ENCODE measurements at places on chromosomes 4 and X. TPM values are rescaled to one million over a fixed set of nuclear protein-coding genes. Genes with fewer than 3 reads are reported as not detected.

DNA sequence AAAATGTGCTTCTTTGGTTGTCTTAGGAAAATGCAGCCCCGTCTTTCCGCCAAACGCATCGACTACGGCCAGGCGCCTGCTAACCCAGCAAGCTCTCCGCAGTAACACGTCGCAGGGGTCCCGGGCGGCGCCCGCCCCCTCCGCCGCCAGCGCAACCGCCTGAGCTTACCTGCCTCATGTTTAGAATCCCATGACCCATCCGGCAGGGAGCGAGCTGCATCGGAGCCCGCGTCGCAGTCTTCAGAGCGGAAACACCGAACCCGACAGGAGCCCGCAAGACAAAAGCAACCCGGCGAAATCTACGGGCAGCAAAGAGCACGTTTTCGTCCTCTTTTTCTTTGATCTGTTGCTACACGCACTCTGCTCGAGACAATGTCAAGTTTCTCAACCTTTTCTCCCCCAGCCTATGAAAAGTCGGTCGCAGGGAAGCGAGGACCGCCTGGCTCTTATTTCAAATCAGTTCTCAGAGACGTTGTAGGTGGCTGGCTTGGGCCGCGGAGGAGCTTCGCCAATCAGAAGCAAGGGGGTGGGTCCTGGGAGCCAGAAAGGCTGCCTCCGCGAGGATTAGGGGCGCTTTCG, at the start of gene MID1:
Gene MID1, minus strand, starts transcription at position 465 of the 579 bp plus-strand sequence. CDS start 53,038 bp downstream, outside the sequence.
- DNase-seq: peak; percentile 79

- no peak for DNase-seq
Measured at GRCh38 chrX:11040405-11040804, 70.7 kb upstream of the HCCS start.

GRCh38 chr4:48779095-48779997, 733 bp downstream of the FRYL start:
- peak; percentile 85 for DNase-seq

DNA sequence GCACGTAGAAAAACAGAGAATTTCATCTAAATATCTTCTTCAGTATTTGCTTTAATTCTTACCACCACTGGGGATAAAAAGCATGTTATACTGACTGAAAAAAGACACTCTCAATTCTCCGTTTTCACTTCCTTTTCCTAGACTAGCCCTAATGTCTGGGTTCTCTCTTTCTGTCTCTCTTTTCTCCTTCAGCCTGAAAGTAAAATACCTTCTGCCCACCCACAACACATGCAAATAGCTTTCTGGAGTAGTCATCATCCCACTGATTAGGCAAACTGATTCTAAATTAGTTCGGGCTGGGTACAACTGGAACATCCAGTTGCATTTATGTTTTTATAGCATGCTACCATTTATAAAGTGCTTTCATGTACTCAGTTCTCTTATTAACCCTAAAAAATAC, 142.4 kb upstream of the ANKRD50 start:
- no peak for DNase-seq

The IL2RG gene
- 3.0 TPM for total RNA-seq

- DNase-seq: no peak
Measured at GRCh38 chr4:8090312-8090711, 68.3 kb downstream of the ABLIM2 start.

The MGAT4D gene
- total RNA-seq: not detected

DNA sequence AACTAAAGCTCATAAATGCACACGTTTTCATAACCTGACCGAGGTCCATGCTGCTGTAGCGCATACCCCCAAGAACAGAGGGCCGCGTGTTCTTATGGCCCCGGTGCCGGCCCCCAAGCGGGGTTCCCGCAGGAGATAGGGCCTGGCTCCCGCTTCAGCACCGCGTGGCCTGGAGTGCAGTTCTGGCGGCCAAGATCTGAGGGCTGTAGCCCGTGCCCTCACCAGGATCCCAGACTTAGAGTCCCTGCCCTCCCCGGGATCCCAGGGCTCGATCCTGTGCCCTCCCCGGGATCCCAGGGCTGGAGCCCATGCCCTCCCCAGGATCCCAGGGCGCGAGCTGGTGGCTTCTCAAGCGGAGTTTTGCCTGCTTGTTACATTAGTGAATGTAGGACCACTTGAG, 1.0 kb upstream of the GRPEL1 start:
- no peak for DNase-seq

The IL1RAPL1 gene
- 4.7 TPM for total RNA-seq

GRCh38 chr4:73477176-73477575, 4.4 kb upstream of the AFM start:
- no peak for DNase-seq

DNA sequence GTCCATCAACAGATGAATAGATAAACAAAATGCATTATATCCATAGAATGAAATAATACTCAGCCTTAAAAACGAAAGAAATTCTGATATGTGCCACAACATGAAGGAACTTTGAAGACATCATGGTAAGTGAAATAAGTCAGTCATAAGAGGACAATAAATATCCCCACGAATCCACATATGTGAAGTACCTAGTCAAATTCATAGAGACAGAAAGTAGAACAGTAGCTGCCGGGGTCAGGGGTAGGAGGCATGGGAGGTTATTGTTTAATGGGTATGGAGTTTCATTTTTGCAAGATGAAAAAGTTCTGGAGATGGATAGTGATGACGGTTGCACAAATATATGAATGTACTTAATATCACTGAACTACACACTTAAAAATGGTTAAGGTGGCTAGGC, 151.6 kb upstream of the MAP3K15 start:
- DNase-seq: no peak

- DNase-seq: no peak
Measured at GRCh38 chr4:123889507-123889906, 492.9 kb downstream of the SPRY1 start.

DNA sequence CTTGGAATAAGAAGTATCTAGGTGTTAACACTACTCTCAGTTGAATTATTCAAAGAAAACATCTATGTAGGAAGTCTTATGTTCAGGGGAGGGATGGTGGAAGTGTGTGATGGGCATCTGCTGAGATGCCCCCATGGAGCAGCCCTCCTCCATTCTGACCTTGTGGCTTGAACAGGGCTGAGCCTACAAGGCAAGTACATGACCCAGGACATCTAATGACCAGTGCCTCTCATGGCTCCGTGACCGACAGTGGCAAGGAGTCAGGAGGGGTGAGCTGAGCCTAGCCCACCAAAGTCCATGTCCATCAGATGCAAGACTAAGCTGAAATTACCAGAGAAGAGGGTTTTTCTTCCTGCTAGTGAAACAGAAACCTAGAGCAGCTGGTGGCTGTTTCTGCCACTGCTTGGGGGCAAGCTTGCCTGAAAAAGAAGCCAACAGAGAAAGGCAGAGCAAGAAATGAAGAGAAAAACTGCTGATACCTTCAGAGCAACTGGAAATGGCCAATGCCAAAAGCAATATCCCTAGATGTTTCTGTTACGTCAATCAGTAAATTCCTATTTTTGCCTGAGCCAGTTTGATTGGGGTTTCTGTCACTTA, 113.5 kb downstream of the TSPAN5 start:
- no peak for DNase-seq

GRCh38 chr4:6044805-6045204, 26.6 kb upstream of the C4orf50 start:
- no peak for DNase-seq

GRCh38 chr4:16027626-16028025, 56.2 kb downstream of the PROM1 start:
- DNase-seq: no peak

GRCh38 chr4:181908168-181908567, 335.0 kb upstream of the TENM3 start:
- no peak for DNase-seq

DNA sequence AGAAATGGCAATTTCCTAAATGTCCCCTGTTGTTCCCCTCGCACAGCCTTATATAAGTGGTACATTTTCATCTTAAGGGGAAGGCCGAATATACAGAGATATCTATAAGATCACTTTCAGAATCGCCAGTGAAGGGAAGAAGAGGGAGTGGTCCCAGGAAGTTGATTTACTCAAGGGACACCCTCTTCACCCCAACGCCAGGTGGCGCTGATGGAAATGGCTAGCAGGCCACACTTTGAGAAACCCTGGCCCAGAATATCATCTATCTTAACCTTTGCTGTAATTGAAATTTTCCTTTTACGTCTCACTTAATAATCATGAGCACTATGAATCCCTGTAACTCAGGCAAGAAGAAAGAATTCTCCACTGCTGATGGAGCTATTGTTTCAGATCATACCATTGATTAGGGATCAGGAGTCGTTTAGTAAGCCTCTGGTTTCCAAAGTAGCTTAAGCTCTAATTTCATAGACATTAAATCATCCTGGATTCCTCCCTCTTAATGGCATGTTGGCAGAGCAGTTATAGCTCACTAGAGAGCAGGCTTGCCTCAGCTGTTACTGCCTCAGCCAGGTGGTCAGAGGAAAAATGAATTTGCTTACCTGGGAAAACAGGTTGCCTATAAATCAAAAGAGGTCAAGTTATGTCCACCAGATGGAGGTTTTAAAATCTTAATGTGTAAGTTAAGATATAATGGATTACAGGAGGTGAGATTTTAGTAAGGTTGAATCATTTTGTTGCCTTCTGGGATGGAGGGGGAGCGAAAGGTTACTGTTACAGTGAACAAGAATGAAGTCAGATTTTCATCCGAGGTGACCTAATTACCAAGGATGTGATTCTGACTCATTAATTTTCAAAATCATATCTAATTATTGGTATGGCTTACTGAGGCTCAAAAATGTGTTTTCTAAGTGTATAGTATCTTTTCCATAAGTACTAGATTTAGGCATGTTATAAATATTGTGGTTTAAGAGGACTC, 941.2 kb upstream of the TENM3 start:
- DNase-seq: peak; percentile 46

The TMEM255A gene
- total RNA-seq: 0.72 TPM

GRCh38 chrX:122092978-122093377, 1045.6 kb downstream of the GLUD2 start:
- DNase-seq: no peak

The TMEM31 gene
- total RNA-seq: not detected

- DNase-seq: peak; percentile 75
Measured at GRCh38 chr4:30719454-30720020, 632 bp upstream of the PCDH7 start.

The FAM13A gene
- 13.7 TPM for total RNA-seq

DNA sequence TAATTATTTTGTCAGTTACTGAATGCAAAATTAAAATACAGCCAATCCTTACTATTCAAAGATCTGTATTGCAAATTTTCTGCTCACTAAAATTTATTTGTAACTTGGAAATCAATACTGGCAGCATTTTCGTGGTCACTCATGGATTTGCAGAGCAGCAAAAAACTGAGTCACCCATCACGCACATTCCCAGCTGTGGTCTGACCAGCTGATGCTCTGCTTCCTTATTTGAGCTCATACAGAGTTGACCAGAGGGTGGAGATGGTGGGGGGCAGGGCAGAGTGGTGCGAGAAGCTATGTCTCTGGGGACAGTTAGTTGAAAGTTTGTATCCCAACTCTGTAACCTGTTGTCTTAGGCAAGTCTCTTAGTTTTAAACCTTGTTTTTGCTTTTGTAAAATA, 214.8 kb downstream of the SPCS3 start:
- DNase-seq: no peak

The GPR50 gene
- not detected for total RNA-seq

DNA sequence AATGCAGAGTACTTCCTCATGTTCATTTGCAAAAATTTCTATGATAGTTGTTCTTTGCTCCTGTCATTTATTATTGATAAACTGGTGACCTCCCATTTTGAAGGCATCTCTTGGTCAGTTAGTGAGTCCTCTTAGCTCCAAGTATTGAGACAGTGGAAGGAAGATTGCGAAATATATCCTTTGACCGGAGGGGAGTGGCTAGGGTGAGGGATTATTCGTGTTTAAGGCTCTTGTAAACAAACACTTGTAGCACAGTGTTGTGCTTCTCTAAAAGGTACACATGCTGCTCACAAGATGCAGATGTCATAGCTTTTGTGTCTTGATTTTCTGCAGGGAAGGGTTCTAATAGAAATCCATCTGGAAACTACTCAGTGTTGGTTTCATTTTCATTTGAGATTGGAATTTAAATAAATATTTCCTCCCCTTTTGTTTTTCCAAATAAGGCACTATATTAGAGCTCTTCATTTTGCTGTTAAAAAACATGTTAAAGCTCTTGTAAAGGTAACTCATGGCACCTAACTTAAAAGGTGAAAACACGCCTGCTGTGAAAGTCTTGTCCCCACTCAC, 21.8 kb downstream of the TXLNG start:
- no peak for DNase-seq

DNA sequence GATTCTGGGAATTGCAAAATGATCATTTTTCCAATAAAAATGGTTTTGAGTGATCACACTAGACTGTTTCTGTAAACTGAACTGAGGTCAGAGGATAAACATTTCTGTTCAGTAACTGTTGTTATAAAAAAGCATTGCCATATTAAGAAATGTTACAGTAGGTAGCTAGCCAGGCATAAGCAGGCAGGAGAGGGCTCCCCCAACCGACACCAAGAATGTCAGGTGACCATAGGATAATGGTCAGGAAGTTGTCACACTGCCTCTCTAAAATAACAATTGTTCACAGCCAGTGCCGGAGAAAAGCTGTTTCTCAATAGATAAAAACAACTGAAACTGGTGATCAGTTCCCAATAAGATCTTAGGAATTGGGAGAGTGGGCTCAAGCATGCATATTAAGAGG, 306.2 kb upstream of the SLIT2 start:
- no peak for DNase-seq

DNA sequence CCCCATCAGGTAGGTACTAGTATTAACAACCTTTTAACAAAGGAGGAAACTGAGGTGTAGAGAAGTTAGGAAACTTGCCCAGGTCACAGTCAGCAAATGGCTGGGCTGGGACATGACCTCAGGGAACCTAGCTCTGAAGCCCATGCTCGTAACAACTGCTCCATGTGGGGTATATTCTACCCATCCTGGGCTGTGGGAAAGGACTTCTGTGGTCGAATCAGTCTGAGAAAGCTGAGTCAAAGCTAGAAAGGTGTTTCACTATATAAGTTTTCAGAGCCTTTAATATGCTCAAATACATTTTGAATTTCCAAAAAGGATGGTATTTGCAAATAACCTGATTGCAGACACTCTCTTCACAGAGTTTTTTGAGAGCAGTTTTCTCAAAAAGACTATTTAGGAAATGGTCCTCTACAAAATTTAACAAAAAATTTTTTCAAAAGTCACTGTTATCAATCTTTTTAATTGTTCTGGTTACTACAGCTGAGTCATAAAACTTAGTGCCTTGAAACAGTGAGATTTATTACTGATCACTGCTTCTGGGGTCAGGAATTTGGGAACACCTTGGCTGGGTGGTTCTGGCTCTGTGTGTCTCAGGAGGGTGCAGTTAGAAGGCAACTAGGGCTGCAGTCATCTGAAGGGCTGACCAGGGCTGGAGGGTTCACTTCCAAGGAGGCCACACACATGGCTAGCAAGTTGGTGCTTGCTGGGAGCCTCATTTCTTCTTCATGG, 53.6 kb downstream of the NSG1 start:
- DNase-seq: no peak

DNA sequence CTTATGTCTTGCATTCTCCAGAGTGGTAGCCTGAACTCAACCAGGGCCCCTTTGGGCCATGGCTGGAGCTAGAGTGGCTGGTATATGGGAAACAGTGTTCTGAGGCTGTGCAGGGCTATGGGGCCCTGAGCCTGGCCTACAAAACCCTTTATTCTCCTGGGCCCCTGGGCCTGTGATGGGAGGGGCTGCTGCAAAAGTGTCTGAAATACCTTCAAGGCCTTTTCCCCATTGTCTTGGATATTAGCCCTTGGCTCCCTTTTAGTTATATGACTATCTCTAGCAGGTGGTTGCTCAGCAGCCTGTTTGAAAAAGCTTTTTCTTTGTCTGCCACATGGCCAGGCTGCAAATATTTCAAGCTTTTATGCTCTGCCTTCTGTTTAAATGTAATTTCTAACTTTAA, 22.5 kb downstream of the APOOL start:
- DNase-seq: no peak

All from left ventricle myocardium superior (tissue), 1 donor.